ENCODE measurements at places on chromosomes 2 and 18.

DNA sequence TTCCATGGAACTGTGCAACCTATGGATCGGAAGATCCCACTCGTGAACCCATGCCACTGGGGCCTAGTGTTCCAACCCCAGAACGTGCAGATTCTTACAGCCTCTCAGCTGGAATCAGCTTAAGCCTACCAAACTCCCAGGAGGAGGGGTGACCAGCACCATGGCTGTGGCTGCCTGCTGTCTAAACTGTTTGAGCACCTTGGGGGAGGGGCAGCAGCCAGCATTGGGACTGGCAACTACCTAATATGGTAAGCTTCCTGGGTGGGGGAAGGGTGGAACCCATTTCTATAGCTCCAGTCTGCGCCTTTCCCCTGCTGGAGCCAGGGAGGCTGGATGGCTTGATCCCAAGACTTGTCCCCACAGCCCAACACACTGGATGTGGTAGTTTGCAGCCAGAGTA, 10.7 kb upstream of the POLE4 start:
- no peak for DNase-seq

DNA sequence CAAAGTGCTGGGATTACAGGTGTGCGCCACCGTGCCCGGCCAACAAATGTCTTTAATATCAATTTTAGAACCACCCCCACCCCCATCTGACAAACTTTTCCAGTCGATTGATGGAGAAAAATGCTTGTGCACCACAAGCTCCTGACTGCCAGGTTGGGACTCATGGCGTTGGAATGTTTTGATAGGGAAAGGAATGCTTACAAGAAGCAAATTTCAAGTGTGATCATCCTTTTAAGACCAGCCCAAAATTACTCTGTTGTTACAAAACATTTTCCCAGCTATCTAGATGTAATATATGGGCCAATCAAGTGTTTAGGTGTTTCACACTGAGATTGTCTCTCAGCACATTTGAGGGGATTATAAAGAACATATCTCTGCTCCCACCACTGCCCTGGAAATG, 45.2 kb downstream of the UBXN4 start:
- DNase-seq, result no peak

DNA sequence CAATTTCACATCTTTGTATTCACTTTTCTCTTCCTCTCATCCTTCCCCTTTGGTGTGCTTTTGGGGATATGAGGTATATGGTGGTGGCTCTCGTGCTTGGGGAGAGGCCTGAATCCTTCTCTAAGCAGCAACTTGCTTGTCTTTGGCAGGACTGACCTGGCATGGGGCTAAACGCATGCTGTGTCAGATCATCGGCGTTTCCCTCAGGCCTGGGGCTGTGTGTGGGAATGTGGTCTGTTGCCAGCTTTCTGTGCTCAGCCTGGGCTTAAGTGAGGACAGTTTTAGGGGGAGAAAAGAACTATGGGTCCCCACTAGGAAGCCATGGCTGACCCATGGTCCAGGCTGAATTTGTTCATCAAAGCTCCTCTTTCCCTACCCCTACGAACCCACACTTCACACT, 60.7 kb downstream of the TET3 start:
- DNase-seq, result no peak

- no peak for DNase-seq
Measured at GRCh38 chr2:3588084-3588483, 6.8 kb upstream of the COLEC11 start.

DNA sequence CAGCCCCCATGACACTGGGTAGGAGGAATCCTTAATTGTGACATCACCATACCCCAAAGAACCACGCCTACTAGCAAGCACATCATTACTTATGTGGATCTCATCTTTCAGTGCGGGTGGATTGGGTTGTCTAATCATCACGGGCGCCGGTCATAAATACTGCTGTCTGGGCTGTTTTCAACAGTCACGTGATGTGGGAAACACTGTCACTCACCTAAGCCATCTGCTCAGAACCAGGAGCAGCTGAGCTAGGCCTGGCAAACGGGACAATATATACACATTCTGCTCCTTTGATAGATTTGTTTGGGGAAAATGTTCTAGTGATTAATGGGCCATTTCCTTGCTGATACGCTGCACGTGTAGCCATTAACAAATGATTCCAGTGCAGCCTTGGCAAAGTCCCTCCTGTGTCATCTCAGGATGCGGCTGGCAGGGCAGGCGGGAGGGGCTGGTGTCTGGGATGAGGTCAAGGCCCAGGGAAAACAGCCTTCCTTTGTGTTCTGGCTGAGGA, 145.9 kb upstream of the COPS8 start:
- DNase-seq, result no peak

- DNase-seq, result no peak
Measured at GRCh38 chr2:9107168-9108025, 99.2 kb upstream of the ASAP2 start.

DNA sequence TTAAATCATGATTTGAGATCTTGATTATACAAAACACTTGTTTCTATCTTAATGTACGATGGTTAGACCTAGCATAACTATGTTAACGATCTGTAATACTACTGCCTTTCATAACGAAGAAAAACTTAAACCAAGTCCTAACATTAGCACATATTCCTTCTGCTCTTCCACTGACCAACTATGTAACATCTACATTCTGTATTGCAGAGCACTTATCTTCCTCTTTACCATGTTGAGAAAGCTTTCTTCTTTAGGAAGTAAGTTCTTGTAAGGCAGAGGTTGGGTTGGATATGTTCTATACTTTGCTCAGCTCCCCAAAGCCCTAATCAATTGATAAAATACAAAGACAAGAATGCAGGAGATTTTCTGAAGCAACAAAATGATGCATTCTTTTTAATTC, 7.9 kb upstream of the ZNF407 start:
- no peak for DNase-seq
